ENCODE measurements at places on chromosomes 5 and 9. TPM values are rescaled to one million over a fixed set of nuclear protein-coding genes. Genes with fewer than 3 reads are reported as not detected.

The TXNDC8 gene
- total RNA-seq = not detected

The FOXI1 gene
- total RNA-seq = not detected

GRCh38 chr9:104927216-104927911 lies 591 bp downstream of the ABCA1 start:
- no peak overlapping the region for H3K27ac ChIP-seq
- peak; percentile 6 for DNase-seq
- peak overlapping the region; percentile 78 for H3K4me3 ChIP-seq
- H3K36me3 ChIP-seq = no peaks in the 10 kb centered on the region
- H3K4me1 ChIP-seq = no peaks in the 10 kb centered on the region
- H3K27me3 ChIP-seq = peaks cover 3% of the 10 kb centered on the region

The TERT gene
- 2.0 TPM for total RNA-seq

GRCh38 chr5:148306446-148306845 lies 5.8 kb upstream of the SPINK7 start:
- H3K27me3 ChIP-seq = no peaks in the 10 kb centered on the region
- no peak overlapping the region for H3K27ac ChIP-seq
- DNase-seq = no peak
- no peak overlapping the region for H3K4me3 ChIP-seq
- no peaks in the 10 kb centered on the region for H3K4me1 ChIP-seq

DNA sequence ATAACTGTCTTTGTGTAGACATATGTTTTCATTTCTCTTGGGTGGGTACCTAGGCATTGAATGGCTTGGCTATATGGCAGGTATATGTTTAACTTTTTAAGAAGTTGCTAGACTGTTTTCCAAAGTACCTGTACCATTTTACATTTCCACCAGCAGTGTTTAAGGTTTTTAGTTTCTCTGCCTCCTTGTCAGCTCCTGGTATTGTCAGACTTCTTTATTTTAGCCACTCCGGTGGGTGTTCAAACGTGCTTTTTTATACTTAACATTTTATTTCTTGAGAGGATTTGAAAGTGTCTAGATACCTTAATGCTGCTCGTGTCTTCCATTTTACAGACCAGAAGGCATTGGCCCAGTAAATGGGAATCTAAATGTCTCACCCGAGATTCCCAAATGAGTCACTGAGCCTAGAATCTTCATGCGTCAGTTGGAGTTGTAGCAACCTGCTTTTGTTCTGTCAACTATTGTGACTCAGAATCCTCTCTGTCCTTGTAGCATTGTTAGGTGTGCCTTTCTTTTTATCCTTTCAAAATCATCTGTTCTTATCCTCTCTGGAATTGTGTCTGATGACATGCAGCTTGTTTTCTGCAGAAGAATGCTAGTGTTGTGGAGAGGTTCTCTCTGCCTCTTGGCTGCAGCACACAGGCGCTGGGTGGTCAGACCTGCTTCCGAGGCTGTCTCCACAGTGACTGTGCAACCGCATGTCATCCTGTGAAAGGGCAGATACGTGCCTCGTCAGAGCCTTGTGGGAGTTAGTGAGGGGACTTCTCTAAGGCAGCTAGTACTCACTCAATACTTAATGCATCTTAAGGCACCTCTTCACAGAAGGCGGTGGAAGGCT lies 291.8 kb downstream of the AOPEP start:
- H3K27ac ChIP-seq = no peak overlapping the region
- H3K27me3 ChIP-seq = no peaks in the 10 kb centered on the region
- no peaks in the 10 kb centered on the region for H3K36me3 ChIP-seq

GRCh38 chr5:161382685-161383084 lies 163.8 kb downstream of the GABRB2 start:
- H3K36me3 ChIP-seq = no peaks in the 10 kb centered on the region
- no peak overlapping the region for H3K4me3 ChIP-seq
- no peaks in the 10 kb centered on the region for H3K27me3 ChIP-seq

The PCDHA10 gene
- not detected for total RNA-seq

The FOXD4 gene
- total RNA-seq = 0.22 TPM

The MRPS27 gene
- total RNA-seq = 86.9 TPM

The CFAP157 gene
- total RNA-seq = not detected

- H3K36me3 ChIP-seq = no peaks in the 10 kb centered on the region
- no peak overlapping the region for H3K4me3 ChIP-seq
- no peak for DNase-seq
Measured at GRCh38 chr5:149766460-149767280, 36.6 kb downstream of the PPARGC1B start.

The ANAPC2 gene
- 50.2 TPM for total RNA-seq

The EIF4EBP3 gene
- total RNA-seq = 11.9 TPM

The AUH gene
- 33.5 TPM for total RNA-seq

The ODF2 gene
- 65.0 TPM for total RNA-seq

DNA sequence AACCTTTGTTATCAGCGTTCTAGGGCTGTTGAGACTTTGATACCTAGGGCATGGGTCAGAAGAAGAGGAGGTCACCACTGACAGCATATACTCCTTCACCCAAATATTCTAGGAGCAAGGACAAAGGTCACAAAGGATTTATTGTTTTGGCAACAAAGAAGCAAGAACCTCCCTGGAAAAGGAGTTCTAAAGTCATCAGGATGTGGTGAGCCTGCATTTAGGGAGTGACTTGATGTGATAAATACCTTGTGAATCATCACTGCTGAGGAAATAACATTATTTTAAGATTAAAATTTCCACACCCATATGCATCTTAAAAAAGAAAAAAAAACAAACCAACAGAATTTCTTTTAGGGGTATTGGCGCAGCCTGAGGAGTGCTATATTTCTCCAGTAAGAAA lies 13.9 kb downstream of the IFNA1 start:
- H3K4me1 ChIP-seq = no peaks in the 10 kb centered on the region
- H3K27ac ChIP-seq = no peak overlapping the region
- no peaks in the 10 kb centered on the region for H3K27me3 ChIP-seq
- no peak for DNase-seq
- no peak overlapping the region for H3K4me3 ChIP-seq

- no peak overlapping the region for H3K27ac ChIP-seq
- no peak overlapping the region for H3K4me3 ChIP-seq
- no peaks in the 10 kb centered on the region for H3K36me3 ChIP-seq
- H3K4me1 ChIP-seq = no peaks in the 10 kb centered on the region
- H3K27me3 ChIP-seq = no peaks in the 10 kb centered on the region
- DNase-seq = no peak
Measured at GRCh38 chr9:109401990-109402318, 81.1 kb upstream of the EPB41L4B start.

The MORN5 gene
- total RNA-seq = not detected

The SLC27A6 gene
- total RNA-seq = not detected

DNA sequence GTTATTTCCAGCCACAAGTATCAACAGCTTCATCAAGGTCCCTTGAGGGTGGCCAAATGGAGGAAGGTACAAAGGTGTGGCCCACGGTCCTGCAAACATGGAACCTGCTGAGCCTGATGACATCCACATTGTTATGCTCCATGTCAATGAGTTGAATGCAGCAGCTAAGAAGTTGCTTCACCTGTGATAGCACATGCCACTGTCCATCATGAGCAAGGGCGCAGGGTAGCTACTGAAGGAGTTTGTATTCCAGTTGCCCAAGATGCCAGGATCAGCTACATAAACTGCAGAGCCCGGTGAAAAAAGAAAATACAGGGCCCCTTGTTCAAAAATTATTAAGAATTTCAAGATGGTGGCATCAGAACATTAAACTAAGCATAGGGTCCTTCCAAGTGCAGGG lies 24.2 kb downstream of the LSM11 start:
- no peak for DNase-seq
- H3K36me3 ChIP-seq = no peaks in the 10 kb centered on the region
- H3K4me3 ChIP-seq = no peak overlapping the region
- H3K27me3 ChIP-seq = no peaks in the 10 kb centered on the region

DNA sequence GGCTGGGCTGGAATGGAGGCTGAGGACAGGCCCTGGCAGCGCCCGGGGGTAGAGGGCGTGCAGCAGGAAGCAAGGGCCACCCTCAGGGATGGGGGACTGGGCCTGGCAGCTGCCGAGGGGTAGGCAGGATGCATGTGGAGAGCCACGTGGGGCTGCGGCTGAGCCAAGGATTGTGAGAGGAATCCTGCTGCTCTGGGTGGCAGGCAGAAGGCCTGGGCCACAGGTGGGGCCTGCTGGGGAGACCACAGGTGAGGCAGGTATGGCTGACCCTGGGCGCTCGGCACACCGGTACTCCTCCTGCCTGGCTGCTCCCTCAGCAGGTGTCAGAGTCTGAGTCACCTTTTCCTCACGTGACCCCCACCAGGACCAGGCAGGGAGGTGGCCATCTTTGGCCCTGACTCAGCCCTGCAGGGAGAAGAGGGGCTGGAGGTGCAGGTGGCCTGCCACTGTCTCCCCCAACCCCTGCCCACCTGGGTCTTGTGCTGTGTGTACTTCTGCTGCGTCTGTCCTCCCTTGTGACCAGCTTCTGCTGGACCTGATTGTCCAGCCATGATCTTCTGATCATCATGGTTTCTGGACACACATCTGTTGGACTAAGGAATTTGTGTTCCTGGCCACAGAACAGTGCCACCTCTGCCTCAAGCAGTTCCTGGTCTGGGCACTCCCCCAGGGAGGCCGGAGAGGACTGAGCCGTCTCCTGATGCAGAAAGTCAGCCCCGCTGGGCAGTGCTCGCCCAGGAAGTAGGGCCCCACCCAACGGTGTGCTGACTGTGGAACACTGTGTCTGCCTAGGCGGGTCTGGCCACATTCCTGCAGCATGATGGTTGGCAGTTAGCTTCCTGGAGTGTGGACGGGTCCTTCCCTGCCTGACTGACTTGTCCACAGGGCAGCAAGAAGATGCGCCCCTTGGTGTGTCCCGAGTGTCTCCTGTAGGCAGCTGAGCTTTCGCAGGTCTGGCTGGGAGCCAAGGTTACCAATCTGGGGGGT lies 6.4 kb downstream of the ARRDC1 start:
- H3K27ac ChIP-seq = peak overlapping the region; percentile 9
- no peak overlapping the region for H3K4me3 ChIP-seq
- peak; percentile 65 for DNase-seq
- H3K4me1 ChIP-seq = peaks cover 24% of the 10 kb centered on the region

DNA sequence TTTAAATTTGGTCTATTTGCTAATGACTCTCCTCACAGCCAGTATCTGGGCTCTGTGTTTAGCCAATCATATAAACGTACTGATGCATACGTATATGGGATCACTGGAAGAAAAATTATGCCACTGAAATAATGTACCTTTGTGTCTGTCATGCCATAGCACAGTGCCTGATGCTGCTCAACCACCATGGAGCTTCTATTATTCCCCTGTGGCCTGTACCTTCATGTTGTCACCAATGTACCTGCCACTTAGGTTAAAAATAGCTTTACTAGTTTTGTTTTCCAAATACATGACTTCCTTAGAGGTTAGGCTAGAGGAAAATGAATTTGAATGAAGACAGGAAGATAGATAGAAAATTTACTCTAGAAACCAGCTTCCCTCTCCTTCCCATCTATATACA lies 34.6 kb downstream of the HACD4 start:
- H3K4me3 ChIP-seq = no peak overlapping the region
- DNase-seq = no peak
- peaks cover 13% of the 10 kb centered on the region for H3K4me1 ChIP-seq

DNA sequence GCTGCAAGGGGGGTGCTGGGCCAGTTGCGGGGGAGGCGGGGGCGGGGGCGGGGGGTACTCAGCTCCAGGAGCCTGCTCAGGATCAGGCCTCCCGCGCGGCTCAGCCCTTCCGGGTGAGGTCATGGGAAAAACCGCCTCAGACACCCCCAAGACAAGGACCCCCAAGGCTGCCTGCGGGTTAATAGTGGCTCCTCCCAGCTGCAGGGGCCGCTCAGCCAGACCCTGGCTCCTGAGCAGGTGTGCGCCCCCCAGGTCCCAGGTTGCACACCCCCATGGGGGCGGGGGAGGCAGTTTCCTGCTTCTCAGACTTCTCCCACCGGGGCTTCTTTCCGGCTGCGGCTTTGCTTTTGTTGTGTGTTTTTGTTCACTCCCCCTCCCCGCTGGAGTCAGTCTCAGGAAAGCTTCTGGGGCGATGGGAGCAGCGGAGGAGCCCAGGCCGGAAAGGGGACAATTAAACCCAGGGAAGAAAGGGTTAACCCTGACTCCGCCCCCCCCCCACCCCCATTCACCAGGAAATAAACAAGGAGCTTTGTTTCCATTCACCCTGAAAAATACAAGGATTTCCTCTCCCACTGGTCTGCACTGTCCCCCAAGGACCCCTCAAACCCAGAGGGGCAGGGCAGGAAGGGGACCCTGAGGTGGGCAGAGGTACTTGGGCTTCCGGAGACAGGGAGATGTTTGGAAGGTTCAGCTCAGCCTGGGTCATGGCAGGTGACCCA lies 42.3 kb upstream of the NOTCH1 start:
- H3K4me1 ChIP-seq = peaks cover 17% of the 10 kb centered on the region
- H3K27me3 ChIP-seq = no peaks in the 10 kb centered on the region
- H3K4me3 ChIP-seq = peak overlapping the region; percentile 27
- peak overlapping the region; percentile 59 for H3K27ac ChIP-seq

The PTPN3 gene
- total RNA-seq = 0.48 TPM

- no peaks in the 10 kb centered on the region for H3K27me3 ChIP-seq
- no peak for DNase-seq
- no peak overlapping the region for H3K4me3 ChIP-seq
- no peaks in the 10 kb centered on the region for H3K4me1 ChIP-seq
Measured at GRCh38 chr5:150120062-150120441, 33.7 kb upstream of the CSF1R start.

- H3K27me3 ChIP-seq = peaks cover 3% of the 10 kb centered on the region
- no peaks in the 10 kb centered on the region for H3K36me3 ChIP-seq
- no peak for DNase-seq
- H3K4me1 ChIP-seq = peaks cover 11% of the 10 kb centered on the region
- H3K27ac ChIP-seq = no peak overlapping the region
Measured at GRCh38 chr5:132010645-132010988, 841 bp downstream of the ACSL6 start.

DNA sequence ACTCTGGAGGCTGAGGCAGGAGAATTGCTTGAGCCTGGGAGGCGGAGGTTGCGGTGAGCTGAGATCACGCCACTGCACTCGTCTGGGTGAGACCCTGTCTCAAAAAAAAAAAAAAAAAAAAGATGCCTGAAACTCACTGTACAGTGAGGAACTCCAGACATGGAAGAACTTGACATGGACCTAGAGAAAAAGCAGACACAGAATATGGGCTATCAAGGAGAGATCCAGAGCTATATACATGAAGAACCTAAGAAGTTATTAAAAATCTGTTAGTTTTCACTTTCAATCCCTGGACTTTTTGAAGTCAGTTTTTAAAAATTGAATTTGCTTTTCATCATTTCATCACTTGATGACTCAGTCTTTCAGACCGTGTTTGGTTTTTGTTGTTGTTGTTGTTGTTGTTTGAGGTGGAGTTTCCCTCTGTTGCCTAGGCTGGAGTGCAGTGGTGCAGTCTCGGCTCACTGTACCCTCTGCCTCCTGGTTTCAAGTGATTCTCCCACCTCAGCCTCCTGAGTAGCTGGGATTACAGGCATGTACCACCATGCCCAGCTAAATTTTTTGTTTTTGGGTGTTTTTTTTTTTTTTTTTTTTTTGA lies 20.3 kb downstream of the PAIP2 start:
- no peak overlapping the region for H3K4me3 ChIP-seq
- no peaks in the 10 kb centered on the region for H3K27me3 ChIP-seq
- H3K36me3 ChIP-seq = peaks cover 25% of the 10 kb centered on the region
- H3K27ac ChIP-seq = no peak overlapping the region

DNA sequence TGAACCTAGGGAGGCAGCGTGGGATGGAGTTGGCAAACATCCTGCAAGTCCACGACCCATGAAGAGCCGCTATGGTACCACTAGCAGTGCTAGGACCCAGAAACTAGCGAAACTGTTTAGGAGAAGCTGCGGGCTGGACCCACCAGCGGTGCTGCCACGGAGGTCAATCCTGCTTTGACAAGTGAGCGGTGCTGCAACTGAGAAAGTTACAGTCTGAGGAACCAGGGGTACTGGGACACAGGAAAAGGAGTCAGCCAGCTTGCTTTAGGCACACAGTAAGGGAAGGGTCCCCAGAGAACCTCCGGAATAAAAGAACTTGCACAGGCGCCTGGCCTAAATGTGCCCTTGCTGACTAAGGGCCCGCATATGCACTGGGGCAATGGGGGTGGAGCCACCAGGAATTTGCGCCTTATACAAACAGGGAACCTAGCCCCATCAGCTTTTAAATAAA lies 23.6 kb upstream of the ANXA2R start:
- no peaks in the 10 kb centered on the region for H3K27me3 ChIP-seq
- H3K27ac ChIP-seq = peak overlapping the region; percentile 99
- H3K4me3 ChIP-seq = no peak overlapping the region
- no peaks in the 10 kb centered on the region for H3K36me3 ChIP-seq
